ENCODE measurements at places on chromosomes 1 and 21.

- no peak for DNase-seq
These were observed 129.8 kb downstream of the TBX19 start for GRCh38 chr1:168410464-168410863.

GRCh38 chr1:168581817-168582572 lies 5.6 kb downstream of the XCL1 start:
- no peak for DNase-seq

- DNase-seq, result no peak
These were observed 1.3 kb downstream of the CELSR2 start for GRCh38 chr1:109250454-109251276.

DNA sequence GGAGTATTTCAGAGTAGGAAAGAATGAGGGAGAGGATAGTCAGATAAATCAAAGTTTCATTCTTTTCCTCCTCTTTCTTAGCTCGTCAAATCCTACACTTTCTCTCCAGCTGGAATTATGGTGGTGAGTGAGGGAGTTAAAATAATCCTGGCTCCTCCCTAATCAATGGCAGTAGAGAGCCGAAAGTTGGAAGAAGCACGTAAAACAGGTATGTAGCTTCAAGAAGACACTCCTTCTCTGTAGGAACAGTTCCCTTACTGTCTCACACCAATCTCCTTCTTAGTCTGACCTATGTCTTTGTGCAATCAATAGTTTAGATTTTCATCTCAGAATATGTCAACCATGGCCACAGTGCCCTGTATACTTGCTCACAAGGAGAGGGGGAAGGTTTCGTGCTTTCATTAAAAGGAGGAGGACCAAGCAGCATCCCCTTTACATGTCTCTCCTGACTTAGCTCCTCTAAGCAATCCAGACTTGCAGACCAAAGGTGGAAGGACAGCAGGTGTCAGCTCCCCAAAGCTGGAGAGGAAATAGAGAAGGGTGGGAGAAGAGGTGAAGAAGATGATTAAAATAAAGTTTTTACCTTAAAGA lies 878 bp downstream of the MINDY1 start:
- no peak for DNase-seq

DNA sequence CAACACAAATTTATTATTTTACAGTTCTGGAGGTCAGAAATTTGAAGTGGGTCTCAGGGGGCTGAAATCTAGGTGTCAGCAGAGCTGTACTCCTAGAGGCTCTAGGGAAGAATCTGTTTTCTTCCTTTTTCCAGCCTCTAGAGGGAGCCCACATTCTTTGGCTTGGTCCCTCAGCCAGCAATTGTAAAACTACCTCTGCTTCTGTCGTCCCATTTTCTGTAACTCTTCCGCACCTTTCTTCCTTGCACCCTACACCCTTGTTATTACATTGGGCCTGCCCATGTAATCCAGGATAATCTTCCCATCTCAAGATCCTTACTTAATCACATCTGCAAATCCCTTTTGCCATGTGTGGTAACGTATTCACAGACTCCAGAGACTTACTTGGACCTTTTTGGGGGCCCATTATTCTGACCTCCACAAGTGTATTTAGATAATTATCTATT lies 24.8 kb upstream of the THEM4 start:
- no peak for DNase-seq
